ENCODE measurements at places on chromosomes 12 and 14.

DNA sequence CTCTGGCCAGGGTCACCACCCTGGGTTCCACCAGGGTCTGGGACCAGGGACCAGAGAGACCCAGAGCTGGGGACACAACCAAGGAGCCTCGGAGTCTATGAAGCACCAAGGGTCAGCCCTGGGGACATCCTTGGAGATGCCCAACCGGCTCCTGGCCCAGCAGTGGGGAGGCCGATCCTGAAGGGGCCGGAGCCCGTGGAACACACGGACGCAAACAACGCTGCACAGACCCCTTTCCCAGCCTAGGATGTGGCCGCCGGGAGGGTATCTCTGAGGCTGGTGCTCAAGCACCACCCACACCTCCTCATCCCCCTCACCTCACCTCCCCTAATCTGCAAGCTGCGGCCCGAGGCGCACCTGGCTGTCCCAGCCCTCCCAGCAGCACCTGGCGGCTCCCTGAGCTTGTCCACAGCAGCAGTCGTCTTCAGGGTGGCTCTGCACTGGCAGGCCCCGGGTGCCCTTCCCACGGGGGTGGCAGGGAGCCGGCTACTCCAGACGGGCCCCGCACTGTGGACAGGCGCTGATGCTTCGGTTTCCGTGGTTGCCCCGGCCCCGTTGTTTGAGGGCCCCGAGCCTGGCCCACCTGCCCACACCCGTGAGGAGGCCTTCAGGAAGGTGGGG is 146.8 kb upstream of the C14orf180 start:
- no peak for DNase-seq

DNA sequence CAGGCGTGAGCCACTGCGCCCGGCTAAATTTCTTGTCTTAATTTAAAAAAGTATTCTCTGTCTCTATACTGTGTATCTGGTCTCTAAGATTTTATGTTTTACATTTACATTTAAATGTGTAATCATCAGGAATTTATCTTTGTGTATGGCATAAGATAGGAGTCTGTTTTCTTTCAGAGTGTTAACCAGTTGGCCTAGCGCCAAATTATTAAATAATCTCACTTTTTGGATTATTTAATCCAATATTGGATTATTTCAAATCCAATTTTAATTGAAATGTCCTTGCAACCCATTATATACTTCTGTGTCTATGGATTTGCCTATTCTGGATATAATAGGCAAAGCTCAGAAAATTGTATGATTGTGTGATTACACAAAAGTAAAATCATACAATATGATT is 45.0 kb downstream of the BAZ2A start:
- no peak for DNase-seq

DNA sequence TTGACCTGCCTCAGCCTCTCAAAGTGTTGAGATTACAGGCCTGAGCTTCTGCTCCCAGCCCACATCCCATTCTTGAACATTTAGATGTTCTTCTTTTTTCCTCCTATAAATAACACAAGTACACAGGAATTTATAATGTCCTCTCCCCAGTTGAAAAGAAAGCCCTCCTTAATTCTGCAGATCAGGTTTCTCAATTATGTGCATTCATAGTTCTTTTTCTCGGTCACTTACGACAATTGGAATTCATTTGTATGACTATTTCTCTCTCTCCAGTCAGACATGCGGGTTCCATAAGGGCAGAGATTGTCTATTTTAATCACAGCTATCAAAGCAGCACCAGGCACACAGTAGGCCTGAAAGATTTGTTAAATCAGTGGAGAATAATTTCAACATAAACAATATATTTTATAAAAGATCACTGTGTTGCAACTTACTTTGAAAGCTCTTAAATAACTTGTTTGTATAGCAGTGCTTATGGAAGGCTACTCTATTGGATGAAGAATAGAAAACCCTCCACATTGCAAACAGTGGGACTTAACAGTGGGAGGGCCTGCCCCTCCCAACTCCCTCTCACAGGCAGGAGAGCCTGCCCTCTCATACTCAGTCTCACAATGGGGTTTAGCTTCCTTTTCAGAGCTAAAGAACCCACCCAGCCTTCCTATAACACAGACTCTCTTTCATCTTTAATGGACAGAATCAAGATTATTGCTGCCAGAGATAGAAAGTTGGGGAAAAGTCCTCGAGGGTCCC is 84.1 kb upstream of the TRAF3 start:
- DNase-seq = no peak

GRCh38 chr12:15227004-15227679 is 5.9 kb upstream of the RERG start:
- DNase-seq = peak; percentile 42

DNA sequence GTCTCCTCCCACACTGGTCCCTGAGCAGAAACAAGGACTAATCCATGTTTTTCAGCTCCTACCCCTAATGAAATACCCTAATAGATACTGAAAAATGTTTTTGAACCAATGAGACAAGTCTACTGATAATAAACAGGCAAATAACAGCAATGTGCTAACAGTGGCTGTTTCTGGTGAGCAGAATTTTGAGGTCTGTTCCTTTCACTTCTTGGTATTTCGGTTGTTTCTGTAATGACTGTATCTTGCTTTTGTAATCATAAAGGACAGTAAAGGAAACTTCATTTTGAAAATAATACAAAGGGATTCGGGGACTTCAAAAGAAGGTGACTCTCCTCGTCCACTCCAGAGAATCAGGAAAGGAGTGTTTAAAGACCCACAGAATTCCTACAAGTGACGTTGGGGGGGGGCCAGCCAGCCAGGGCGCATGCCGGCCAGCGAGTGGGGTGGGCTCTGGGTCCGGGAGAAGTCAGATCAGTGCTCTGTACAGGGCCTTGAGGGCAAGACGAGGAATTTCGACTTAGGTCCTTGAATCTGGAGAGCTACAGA is 1.1 kb upstream of the CD9 start:
- DNase-seq = no peak

- DNase-seq = peak; percentile 20
Observed at GRCh38 chr12:101823891-101824290, 6.9 kb downstream of the GNPTAB start.

- DNase-seq = no peak
Observed at GRCh38 chr14:88516861-88517357, 37.9 kb downstream of the PTPN21 start.

- peak; percentile 94 for DNase-seq
Observed at GRCh38 chr14:69079188-69079742, 73.7 kb downstream of the DCAF5 start.

All from EL (cell line).